ENCODE measurements at places on chromosomes 6 and 20.

GRCh38 chr6:43532201-43532600, 15.3 kb downstream of the POLR1C start:
- no peak for DNase-seq

- no peak for DNase-seq
These were observed 166.7 kb downstream of the ESR1 start for GRCh38 chr6:151974061-151974617.

DNA sequence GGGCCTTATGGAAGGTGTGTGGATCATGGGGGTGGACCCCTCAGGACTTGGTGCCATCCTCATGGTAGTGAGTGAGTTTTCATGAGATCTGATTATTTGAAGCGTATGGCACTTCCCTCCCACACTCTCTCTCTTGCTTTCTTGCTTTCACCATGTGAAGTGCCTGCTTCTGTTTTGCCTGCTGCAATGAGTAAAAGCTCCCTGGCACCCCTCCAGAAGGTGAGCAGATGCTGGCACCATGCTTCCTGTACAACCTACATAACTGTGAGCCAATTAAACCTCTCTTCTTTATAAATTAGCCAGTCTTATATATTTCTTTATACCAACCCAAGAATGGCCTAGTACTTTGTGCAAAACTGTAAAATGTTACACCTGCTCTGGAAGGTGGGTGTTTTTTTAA, 396.8 kb upstream of the HS3ST5 start:
- peak; percentile 52 for DNase-seq

DNA sequence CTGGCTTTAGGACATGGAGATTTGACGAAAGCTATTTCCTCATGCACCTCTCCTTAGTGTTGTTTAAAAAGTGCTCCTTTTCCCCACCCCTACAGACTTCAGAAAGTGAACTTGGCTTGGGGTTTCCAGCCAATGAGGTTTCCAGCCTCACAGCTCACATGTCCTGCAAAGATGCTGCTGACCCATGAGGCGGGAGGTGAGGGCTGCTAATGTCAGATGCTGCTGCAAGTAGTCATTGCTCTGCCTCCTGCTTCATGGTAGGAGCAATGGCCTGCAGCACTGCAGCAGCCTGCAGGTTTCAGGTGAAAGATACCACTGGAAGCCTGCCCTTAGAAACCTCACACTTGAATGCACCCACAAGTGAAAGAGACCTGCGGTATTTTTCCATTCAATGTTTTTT, 112.8 kb downstream of the LAMP5 start:
- no peak for DNase-seq

DNA sequence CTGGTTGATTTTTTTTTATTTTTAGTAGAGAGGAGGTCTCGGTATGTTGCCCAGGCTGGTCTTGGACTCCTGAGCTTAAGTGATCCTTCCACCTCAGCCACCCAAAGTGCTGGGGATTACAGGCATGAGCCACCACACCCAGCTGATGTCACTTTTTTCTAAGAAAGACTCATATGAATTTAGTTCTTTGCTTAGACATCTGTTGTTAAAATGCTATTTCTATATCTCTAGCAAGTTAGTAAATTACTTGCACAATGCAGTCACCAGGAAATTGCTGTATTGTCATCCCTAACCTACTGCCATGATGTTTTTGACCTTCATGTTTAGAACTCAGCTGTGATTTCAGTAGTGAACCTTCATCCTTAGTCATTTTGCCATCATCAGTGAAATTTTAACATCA, 5.7 kb downstream of the KDM1B start:
- DNase-seq: no peak

DNA sequence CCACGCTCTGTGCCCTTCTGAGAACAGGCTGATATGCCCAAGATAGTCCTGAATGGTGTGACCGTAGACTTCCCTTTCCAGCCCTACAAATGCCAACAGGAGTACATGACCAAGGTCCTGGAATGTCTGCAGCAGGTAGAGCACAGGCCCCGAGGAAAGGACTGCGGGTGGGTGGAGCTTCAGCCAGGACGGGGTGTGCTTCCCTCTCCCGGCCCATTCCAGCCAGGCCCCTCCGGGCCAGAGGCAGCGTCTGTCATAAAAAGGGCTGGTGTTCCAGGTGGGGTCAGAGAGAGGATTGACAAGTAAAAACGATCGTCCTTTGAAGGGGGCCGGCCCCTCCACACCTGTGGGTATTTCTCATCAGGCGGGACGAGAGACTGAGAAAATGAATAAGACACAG, 1.3 kb downstream of the RTEL1 start:
- peak; percentile 11 for DNase-seq

DNA sequence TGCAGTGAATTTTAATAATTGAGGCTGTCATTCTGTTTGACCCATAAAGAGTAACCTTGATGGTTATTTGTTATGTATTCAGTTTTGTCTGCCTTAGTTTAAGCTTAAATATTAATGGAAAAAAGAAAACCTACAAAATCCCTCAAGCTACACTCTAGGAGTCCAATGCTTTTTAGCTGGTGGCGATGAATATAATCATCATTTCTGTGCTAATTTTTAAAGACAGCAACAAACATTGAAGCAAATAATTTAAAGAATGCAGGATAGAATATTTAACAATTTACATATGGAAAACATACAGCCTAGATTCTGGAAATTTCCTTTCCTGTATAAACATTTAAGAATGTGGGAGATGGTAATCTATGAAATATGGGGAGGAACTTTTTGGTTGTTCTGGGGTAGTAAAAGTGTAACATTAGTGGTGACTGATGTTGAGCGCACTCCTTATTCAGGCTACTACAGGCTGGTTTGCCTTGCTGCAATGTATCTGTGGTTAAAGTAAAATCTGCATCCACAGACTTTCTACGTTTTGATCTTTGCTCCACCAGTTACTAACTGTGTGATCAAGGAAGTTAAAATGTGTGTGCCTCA, 287.9 kb upstream of the DEFB112 start:
- no peak for DNase-seq

DNA sequence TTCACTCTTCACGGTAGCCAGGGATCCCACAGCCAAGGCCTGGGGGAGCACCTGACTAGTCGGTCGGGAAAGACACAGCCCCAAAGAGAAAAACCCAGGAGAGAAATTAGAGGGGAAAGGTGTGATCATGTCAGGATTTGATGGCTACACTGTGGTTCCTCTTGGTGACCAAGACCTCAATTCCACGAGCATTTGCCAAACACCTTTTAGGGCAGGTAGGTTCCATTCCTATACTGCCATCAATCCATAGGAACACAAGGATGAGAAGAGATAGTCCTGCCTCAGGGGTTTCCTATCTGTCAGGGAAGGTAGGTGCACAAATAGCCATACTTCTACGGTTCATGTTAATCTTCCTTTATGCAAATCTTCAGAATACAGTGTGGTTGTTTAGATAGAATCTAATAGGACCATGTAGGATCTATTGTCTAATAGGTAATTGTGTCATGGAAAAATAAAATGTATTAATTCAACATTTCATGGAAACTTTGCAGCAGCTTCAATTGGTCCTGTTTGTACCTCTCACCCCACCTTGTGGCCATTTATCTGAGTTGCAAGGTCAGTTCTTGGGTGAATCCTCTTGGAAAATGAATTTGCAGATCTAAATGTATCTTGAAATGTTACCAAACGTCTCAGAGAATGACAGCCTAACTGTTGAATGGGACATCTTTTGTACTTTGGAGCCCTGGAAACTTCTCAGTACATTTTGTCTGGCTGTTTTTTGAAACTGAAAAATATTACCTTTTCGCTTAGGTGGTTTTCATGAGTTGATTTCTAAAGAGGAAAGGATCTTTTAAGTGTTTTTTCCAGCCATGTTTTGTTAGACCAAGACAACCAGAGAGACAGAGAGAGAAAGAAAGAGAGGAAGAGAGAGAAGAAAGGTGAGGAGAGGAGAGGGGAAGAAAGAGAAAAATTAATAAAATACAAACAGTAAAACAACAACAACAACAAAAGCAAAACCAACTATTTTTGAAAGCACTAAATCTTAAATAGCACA, 33.7 kb upstream of the IYD start:
- DNase-seq: peak; percentile 55

DNA sequence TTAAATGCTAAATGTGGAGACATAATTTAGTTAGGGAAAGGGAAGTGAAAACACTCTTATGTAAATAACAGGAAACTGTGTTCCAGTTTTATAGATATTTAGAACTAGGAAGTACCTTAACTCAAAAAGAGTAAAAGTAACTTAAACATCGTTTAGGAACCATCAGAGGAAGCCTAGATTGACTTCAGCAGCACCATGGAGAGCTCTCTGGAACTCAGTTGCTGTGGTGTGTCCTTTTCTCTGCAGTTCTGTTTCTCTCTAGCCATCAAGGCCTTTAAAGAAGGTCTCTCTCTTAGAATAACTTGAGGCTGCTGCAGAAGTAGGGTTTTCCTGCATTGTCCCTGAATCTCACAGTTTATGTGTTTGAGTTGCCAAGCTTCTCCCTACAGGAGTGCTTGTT, 26.9 kb downstream of the CLVS2 start:
- peak; percentile 4 for DNase-seq

GRCh38 chr6:155832596-155832995, 377.0 kb upstream of the NOX3 start:
- no peak for DNase-seq

DNA sequence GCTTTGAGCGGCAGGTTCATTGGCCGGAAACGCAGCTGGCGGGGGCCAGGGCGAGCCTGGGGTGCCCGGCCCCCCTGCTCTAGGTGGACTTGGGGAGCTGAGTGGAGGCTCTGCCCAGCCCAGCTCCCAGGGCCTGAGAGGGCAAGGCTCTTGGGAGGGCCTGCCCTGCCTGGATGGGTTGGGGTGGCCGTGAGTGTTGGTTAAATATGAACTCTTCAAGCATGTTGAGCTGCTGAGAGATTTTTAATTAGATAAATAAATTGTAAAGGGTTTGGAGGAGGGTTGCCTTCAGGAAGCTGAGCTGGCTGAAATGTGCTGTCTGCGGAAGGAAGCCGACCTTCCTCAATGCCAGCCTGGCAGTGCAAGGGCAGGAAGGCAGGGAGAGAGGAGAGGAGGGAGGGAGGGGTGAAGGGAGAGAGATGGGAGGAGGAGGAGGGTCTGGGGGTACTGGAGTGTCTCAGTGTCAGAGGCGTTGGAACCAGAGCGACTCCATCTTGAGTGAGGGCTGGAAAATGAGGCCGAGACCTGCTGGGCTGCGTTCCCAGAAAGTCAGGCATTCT, 39.4 kb upstream of the PMEPA1 start:
- no peak for DNase-seq

DNA sequence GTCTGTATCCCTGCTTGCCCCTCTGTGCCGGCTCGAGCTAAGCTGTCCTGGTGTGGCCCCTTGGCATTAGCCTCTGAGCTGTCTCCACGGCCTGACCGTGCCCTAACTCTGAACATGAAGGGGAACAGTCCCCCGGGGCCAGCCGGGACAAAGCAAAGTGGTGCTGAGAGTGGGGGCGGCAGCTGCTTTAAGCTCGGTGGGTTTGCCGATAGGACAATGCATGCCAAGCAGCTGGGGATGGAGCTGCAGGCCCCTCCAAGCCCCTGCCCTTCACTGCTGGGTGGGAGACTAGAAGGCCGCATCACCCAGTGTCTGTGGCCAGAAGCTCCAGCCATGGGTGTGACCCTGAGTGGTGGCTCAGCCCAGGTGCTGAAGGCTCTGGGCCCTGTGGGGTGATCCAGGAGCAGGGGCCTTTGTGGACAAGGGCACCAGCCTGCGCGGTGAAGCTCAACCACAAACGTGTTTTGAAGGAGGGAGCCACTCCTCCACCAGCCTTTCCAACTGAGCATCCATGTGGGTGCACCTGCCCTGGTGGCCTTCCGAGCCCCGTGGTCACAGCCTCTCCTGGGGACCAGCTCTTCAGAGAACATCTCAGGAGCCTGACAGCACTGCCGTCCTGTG, 242.5 kb downstream of the ERMARD start:
- no peak for DNase-seq

DNA sequence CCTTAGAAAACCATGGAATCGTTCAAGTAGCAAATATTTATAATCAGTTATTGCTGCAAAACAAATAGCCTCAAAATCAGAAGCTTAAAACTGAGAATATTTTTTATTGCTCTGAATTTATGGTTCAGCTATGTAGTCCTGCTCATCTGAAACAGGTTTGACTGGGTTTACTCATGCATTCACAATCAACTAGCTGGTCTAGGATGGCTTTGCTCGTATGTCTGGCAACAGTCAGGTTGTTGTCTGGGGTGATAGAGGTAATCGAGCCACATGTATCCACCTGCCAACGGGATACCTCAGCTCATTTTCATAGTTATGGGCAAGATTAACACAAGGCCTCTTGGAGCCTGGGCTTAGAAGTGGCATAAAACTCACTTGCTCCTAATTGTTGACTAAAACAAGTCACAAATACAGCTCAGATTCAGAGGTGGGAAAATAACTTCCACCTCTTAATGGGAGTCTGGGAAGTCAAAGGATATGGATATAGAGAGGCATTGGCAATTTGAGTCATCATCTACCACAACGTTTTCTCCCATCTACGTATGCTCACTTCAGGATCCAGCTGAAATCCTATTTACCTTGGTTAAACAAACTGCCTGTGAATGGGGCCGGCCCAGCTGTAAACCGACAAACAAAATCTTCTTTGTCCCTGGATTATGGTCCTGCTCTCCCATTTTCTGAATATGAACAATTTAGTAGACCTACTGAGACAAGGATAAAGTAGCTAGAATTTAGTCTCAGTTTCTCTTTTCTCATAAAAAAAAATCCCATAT, 54.5 kb upstream of the TENT5A start:
- DNase-seq: peak; percentile 91

- DNase-seq: no peak
These were observed 22.9 kb upstream of the JAG1 start for GRCh38 chr20:10696650-10697049.

- peak; percentile 95 for DNase-seq
These were observed 28.6 kb downstream of the FOXO3 start for GRCh38 chr6:108589244-108589791.

All from foreskin keratinocyte (primary cell).